T-helper 2 cell (primary cell): ENCODE measurements at places on chromosomes 3 and 15.

GRCh38 chr3:178676942-178677790 is 140.9 kb downstream of the KCNMB2 start:
- DNase-seq = no peak

- DNase-seq = no peak
Observed at GRCh38 chr3:184927796-184928315, 115.9 kb downstream of the VPS8 start.

- no peak for DNase-seq
Observed at GRCh38 chr15:76140074-76140464, 80.3 kb downstream of the TMEM266 start.

GRCh38 chr15:95325763-95326404 is 1004.6 kb upstream of the NR2F2 start:
- no peak for DNase-seq

GRCh38 chr15:76776969-76777368 is 128.2 kb downstream of the SCAPER start:
- DNase-seq = no peak

- DNase-seq = no peak
Observed at GRCh38 chr3:15287565-15288330, 44.6 kb downstream of the SH3BP5 start.

DNA sequence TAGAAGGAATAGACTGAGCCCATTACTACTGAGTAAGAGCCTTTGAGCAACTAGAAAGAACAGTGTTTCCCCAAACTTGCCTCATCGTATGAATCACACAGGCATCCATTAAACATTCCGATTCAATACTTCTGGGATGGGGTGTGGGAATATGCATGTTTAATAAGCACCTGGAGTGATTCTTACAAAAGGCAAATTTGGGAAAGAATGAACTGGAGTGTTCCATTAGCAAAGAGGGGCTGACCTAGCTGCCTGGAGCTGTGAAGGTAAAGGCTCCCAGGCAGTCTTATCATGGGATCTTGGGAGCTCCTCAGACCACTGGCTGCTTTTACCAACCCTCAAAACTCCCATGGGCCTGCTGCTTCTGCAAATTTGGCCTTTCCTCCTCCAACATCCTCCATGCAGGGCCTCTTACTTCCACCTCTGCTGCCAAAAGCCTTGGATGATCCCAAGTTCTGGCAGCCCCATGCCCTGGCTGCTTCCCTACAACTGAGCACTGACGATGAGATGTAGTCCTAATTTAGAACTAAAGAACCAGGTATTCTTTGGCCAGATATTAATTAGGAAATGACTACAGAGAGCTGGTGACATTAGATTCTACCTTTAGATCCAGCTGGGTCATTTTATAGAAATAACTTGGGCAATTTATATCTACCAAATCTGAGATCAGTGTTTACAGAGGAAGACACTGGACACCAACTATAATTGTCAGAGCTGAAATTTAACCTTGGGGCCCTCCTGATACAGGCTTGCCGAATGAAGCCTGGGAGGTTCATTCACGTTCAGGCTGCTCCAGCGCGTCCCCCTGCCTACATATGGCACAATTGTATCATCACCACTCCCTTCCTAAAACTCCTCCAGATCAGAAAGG is 11.2 kb upstream of the HOMER2 start:
- DNase-seq = no peak

GRCh38 chr15:85379403-85380131 is 836 bp upstream of the AKAP13 start:
- DNase-seq = peak; percentile 89

GRCh38 chr3:61030469-61031035 is 220.7 kb downstream of the FHIT start:
- DNase-seq = no peak

DNA sequence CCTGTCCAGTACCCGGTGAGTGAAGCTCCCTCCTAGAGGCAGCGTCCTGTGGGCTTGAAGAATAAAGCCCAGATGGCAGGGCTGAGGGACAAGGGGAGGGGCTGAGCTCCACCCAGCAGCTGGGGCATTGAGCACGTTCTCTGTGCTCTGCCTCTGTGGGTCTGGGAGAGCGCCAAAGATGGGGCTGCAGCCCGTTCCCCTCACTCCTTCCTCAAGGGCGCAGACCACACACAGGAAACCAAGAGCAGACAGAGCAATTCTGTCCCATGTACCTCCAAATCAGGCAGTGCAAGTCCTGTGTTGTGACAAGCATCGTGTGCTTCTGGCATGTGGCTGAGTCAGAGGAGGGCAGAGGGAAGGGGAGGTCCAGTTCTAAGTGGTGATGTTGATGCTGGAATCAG is 15.7 kb upstream of the KIF23 start:
- DNase-seq = no peak

DNA sequence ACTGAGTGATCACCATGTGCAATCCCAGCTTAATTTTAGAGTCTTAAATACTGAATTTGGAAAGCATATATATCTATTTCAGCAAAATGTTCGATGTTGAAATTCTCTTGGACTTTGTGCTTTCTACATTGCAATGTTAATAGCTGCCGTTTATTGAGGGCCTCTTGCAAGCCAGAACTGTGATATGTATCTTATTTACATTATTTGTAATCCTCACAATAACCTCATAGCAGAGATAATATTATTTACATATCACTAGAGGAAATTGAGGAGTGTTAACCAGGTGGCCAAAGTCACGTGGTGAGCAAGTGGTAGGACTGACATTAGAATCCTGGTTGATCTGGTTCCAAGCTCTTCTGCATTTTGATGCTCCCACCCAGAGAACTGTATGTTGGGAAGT is 254.1 kb downstream of the SLC9A9 start:
- no peak for DNase-seq

DNA sequence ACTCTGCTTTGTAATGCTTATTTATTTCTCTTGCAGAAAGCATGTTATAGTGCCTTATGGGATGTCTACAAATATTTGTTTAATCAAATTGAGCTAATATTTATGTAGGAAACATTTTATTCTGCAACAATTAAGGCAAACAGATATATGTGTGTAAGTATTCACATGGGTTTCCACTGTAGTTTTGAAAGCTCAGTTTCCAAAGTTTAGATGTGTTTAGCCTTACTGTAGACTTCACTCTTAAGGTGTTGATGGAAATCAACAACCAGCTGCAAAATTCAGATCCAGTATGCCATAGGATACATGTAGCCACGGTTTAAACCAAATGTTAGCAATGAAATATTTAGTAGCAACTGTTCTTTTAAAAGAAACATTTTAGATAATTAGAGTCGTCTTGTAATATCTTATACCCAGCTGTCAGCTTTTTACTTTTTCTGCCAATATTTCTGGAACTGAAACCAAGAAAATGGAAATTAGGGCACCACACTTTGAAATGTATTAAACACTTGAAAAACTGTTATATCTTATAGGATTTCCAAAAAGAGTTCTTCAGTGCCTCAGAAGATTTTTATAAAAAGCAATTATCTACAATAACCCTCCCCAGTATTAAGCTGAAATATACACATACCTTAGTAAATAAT is 18.5 kb downstream of the PIK3CA start:
- DNase-seq = no peak

DNA sequence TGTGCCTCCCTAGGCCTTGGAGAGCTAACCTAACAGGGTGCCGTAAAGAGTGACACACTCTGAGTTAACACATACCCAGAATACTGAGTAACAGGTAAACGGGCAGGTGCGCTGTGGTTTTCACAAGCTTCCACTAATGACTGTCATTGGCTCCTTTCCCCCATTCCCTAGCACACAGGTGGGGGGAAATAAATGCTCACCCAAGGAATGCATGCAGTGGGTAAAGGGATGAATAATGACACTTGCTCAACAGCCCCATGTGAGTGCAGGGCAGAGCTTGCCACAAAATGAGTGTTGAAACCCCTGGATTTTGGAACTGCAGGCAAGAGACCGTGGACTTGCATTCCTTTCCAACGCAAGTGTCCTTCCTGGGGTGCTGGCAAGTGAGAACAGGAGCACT is 57.6 kb downstream of the ADAMTS17 start:
- DNase-seq = no peak

DNA sequence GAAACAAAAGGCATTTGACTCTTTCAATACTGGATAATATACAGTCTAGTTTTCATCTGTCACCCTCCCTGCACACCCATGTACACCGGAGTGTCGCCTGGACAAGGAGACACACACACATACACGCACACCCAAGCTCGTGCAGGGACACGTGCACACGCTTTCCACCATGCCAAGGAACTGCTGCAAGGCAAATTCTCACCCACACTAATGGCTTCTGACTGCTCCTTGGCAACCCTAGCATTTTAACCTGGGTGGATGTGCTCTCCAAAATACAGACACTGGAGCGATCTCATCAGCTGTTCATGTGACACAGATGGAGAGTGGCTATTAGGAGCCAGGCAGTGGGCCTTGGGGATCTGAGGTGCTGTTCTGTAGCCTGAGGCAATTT is 61.6 kb downstream of the MEIS2 start:
- no peak for DNase-seq

- DNase-seq = no peak
Observed at GRCh38 chr3:194271460-194272035, 79.6 kb downstream of the CPN2 start.

DNA sequence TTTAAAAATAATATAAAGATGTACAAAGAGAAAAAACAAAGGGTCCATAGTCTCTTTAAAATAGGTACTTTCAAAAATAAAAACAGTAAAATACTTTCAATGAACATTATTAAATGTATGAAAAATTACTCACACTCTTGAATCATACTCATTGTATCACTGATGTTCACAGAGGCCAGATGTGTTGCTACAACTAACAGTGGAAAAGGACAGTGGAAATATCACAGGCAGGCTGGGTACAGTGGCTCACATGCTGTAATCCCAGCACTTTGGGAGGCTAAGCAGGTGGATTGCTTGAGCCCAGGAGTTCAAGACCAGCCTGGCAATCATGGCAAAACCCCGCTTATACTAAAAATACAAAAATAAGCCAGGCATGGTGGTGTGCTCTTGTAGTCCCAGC is 26.8 kb downstream of the NPHP3 start:
- DNase-seq = no peak

- peak; percentile 38 for DNase-seq
Observed at GRCh38 chr3:195441992-195442572, 738 bp downstream of the ACAP2 start.

DNA sequence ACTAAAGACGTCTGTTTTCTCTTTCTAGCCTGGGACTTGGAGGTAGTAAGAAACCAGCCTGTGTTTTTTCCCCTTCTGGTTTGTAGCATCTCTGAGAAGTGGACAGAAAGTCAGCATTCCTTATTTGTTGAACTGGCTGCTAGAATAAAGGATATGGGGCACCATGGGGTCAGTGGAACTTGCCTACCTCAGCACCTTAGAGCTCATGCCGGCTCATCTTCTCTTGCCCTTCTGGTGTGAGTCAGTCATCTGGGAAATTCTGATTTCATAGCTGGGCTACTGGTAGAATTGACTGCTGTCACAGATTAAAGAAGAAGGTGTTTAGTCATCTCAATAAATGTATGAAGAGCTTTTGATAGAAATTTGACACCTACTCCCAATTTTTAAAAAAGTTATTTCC is 202.7 kb upstream of the TOPAZ1 start:
- DNase-seq = no peak

GRCh38 chr3:152226176-152226575 is 42.6 kb upstream of the MBNL1 start:
- no peak for DNase-seq

DNA sequence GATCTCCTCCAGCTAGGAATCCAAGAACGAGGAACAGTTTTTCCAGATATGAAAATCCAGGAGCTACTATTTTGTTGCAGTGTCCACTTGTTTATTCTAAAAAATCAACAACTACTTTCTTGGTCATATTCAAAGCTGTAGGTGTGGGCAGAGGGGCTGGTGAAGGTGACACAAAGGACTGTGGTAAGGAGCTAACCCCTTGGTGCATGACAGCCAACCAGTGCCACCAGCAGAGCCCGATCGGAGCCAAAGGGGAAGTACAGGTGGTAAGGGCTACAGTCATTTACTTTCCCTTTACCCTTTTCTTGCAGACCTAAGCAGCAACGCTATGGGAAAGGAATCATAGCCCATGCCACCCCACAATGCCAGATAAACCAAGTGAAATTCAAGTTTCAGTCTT is 30.7 kb downstream of the PLA1A start:
- DNase-seq = no peak

- no peak for DNase-seq
Observed at GRCh38 chr15:100790786-100791265, 88.8 kb upstream of the ALDH1A3 start.

DNA sequence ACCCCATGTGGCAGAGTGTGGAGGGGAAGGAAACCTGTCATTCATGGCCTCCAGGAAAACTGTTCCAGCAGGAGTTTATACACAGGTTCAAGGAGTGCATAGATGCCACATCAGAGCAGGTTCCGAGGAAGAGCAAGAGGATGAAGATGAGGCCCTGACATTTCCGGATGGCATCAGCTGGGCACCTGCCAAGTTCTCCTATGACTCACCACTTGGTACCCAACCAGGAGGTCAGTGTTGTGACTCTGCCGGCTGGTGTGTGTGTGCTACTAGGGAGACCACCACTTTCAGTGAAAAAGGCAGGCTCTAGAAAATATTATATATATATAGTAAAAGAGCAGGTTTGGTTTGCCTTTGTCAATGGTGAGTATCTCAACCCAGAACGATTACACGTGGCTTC is 69.3 kb downstream of the NTRK3 start:
- DNase-seq = no peak

DNA sequence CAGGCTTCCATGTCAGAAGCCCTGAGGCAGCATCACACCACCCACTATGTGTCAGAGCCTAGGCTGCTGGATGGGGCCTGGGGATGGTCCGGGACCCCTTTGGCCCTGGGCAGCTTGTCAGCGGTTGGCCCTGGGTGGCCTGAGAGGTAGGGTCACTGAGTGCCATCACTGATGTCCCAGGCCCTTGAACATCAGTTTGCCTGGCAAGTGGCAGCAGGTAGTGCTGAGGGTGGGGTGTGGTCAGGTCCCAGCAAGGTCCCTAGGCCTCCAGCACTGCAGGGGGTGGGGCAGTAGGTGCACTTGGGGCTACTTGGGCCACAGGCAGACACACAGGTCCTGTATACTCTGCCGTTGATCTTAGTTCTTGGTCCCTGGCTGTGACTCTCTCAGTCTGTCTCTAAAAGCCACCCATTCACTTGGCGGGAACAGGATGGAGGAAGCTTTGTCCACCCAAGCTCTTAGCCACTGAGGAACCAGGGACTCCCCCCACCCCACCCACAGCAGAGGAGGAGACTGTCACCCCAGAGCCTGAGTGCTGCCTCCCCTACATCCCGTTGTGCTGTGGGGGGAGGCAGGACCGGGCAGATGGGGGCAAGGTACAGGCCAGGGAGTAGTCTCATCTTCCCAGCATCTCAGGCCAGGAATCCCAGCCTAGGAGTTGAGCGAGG is 5.8 kb downstream of the GNAI2 start:
- no peak for DNase-seq

GRCh38 chr3:43181202-43181821 is 75.4 kb upstream of the POMGNT2 start:
- DNase-seq = peak; percentile 66

DNA sequence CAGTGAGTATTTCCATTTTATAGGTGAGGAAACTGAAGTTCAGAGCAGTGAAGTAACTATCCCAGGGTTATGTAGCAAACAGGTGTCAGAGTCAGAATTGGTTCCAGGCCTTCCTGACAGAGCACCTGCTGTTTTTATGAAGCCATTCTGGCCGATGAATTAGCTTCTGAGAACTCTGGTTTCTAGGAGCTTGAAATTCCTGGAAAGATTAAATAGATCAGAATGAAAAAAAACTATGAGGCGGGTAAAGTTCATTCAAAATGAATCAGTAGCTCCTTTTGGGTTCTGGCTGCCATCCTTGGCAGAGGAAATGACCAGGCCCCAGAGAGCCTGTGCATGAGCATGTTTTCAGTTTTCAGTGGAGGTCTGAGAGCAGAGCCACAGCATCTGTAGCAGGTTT is 59.3 kb upstream of the CFAP161 start:
- DNase-seq = no peak

GRCh38 chr15:60901647-60902046 is 327.5 kb downstream of the RORA start:
- no peak for DNase-seq
